ENCODE measurements at places on chromosomes 7 and 10.

GRCh38 chr7:27890205-27890849 is 150.4 kb downstream of the TAX1BP1 start:
- no peak for DNase-seq

- DNase-seq: no peak
These were observed 89.0 kb downstream of the GLCCI1 start for GRCh38 chr7:8057566-8057965.

- peak; percentile 21 for DNase-seq
These were observed 141.0 kb downstream of the C1GALT1 start for GRCh38 chr7:7323352-7323751.

DNA sequence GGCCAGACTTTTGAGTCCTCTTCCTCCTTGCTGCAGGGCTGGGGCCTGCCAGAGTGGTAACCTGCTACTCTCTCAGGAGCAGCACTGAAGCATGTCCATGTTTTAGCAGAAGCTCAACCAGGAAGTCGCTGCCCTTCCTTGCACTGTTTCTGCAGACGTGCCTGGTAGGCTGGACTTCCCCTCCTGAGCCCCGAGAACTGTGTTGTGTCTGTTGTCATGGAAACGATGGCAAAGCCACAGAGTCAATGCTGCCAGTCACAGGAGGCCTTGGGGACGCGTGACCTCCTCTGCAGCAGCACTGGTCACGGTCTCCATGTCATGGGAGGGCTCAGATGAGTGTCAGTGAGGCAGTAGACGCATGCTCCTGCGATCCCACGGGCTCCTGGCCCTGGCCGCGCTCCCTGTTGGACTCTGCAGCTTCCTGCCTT is 145.5 kb downstream of the FANK1 start:
- no peak for DNase-seq

DNA sequence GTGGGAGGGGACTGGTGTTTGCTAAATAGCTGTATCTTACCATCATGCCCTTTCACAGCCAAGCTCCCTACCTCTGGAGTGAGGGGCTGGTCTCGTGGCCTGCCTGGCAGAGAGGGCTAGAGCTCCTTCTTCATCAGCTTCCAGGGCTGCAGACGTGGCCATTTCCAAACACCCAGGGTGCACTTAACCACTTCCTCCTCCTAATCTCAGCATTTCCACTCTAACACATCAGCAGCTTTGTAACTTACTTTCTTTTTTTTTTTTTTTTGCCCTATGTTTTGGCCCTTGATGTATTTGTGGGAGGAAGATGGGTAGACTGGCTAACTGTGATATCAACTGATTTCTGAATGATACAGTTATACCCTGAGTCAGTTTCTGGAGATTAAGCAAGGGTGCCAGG is 27.4 kb downstream of the LRRC4 start:
- DNase-seq: no peak
